Cardiac muscle cell (in vitro differentiated cells and primary cell): ENCODE measurements at places on chromosomes 2 and 18. TPM values are rescaled to one million over a fixed set of nuclear protein-coding genes. Genes with fewer than 3 reads are reported as not detected.

GRCh38 chr18:48167897-48168253, 237.4 kb upstream of the SMAD2 start:
- H3K27me3 ChIP-seq = no peaks in the 10 kb centered on the region
- peak overlapping the region; percentile 50 for H3K27ac ChIP-seq
- DNase-seq = peak; percentile 51
- no peak overlapping the region for H3K4me3 ChIP-seq
- H3K36me3 ChIP-seq = no peaks in the 10 kb centered on the region

The SLC19A3 gene
- 0.04 and 0.12 TPM in 2 replicates for total RNA-seq

GRCh38 chr2:162126111-162126519, 25.9 kb downstream of the GCG start:
- H3K4me1 ChIP-seq = no peaks in the 10 kb centered on the region
- no peak overlapping the region for H3K4me3 ChIP-seq
- DNase-seq = no peak
- no peaks in the 10 kb centered on the region for H3K36me3 ChIP-seq

GRCh38 chr2:66364495-66365333, 70.2 kb upstream of the MEIS1 start:
- H3K27ac ChIP-seq = no peak overlapping the region
- no peaks in the 10 kb centered on the region for H3K36me3 ChIP-seq
- H3K4me1 ChIP-seq = peaks cover 14% of the 10 kb centered on the region
- H3K27me3 ChIP-seq = no peaks in the 10 kb centered on the region
- no peak overlapping the region for H3K4me3 ChIP-seq
- peak; percentile 9 for DNase-seq

- H3K27ac ChIP-seq = no peak overlapping the region
- no peaks in the 10 kb centered on the region for H3K27me3 ChIP-seq
- peak; percentile 27 for DNase-seq
- peaks cover 32% of the 10 kb centered on the region for H3K4me1 ChIP-seq
- H3K4me3 ChIP-seq = peak overlapping the region; percentile 30
Observed at GRCh38 chr2:203018181-203018580, 3.5 kb downstream of the NBEAL1 start.

The LRATD1 gene
- 1.1 and 1.5 TPM in 2 replicates for total RNA-seq

DNA sequence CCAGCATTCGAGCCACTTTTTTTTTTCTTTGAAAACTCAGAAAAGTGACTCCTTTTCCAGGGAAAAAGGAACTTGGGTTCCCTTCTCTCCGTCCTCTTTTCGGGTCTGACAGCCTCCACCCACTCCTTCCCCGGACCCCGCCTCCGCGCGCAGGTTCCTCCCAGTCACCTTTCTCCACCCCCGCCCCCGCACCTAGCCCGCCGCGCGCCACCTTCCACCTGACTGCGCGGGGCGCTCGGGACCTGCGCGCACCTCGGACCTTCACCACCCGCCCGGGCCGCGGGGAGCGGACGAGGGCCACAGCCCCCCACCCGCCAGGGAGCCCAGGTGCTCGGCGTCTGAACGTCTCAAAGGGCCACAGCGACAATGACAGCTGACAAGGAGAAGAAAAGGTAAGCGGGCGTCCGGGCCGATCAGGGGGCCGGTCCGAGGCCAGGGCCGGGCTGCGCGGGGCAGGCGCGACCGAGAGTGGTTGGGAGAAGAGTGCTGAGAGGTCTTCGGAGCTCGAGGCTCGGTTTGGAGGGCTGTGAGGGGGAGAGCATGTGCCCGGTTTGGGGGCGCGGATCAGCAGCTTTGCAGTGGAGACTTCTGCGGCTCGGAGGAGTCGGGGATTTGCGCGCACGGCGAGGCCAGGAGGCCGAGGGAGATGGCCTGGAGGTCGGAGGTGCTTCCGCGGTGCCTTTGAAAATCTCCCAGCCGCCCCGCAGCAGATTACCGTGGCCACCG, 502 bp downstream of the EPAS1 start:
- DNase-seq = peak; percentile 28
- H3K4me1 ChIP-seq = peaks cover 10% of the 10 kb centered on the region
- peak overlapping the region; percentile 61 for H3K4me3 ChIP-seq
- H3K27me3 ChIP-seq = peaks cover 74% of the 10 kb centered on the region
- no peaks in the 10 kb centered on the region for H3K36me3 ChIP-seq
- no peak overlapping the region for H3K27ac ChIP-seq

DNA sequence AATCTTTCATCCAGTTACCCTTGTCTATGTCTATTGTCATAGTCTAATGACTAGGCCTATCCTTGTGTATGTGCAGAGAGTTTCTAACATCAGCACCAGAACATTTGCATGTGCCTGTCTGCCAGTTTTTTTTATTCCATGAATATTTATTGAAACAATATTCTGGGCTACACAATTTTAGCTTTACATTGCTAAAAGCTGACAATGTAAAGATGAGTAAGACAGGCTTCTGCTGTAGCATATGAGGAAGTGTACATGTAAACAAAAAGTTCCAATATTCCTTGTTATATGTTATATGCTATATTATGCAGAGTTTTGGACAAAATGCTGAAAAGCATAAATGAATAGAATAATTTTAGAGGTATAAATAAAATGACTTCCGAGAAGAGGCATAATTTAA, 357.7 kb downstream of the NYAP2 start:
- DNase-seq = no peak
- H3K27ac ChIP-seq = no peak overlapping the region
- no peaks in the 10 kb centered on the region for H3K36me3 ChIP-seq
- no peak overlapping the region for H3K4me3 ChIP-seq

The KIAA2012 gene
- total RNA-seq = 0.21 TPM in 1 of 2 replicates, not detected in the other

DNA sequence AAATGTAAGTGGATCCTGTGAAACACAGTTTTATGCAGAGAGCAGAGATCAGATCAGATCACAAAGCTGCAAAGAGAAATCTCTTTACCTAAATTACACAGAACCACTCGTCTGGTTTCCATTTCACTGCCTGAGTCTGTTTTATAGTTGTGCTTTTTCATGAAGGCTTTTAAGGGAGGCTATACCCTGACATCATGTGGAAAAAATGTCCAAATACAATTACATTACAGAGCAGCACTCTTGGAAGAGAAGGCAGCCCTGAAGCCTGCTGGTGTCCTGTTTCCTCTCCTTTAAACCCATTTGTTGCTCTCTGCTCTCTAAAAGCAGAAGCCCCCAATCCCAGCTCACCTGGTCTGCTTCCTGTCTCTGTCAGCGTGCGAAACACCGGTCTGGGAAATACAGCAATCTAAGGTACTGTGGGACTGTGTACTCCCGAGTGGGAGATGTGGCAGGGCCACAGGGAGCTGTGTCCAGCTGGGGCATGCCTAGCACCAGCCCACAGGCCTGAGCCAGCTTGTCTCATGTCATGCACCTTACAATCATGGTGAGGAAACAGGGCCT, 24.8 kb upstream of the ZFP36L2 start:
- no peaks in the 10 kb centered on the region for H3K27me3 ChIP-seq
- peak; percentile 32 for DNase-seq
- H3K36me3 ChIP-seq = no peaks in the 10 kb centered on the region
- H3K4me1 ChIP-seq = peaks cover 29% of the 10 kb centered on the region

DNA sequence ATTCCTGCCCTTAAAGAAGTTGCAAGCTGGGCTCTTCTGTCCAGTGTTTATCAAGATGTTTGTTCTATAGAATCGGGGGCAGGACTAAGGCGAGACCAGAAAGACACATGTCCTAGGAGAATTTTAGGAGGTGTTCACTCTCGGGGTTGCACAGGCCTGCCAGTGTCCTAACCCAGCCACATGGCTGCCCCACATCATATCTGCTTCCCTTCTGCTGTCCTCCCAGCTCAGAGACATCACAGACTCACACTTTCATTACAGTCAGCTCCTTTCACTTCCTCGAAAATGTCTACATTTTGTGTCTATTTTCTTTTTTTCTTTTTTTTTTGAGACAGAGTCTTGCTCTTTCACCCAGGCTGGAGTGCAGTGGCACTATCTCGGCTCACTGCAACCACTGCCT, 10.7 kb upstream of the MRO start:
- no peaks in the 10 kb centered on the region for H3K36me3 ChIP-seq
- no peaks in the 10 kb centered on the region for H3K27me3 ChIP-seq
- no peak overlapping the region for H3K27ac ChIP-seq
- H3K4me3 ChIP-seq = no peak overlapping the region
